ENCODE measurements at places on chromosomes 5 and 9.

DNA sequence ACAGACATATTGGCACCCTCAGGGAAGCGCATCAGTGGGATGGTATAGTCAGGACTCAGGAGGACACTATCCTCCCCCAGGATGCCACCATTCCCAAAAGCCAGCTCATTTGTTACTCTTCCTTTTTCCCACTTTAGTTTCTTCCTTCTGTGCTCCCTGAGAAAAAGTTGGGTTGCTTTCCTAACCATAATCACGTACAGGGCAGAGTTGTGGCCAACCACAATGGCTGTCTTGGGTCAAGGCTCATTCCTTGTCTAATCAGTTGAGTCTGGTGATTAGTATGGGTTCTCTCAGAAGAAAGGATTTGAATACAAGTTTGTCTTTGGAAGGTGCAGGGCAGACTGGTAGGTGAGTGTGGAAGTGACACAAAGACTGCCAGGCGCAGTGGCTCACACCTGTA, 26.6 kb upstream of the ATP6V1G1 start:
- no peak for DNase-seq

DNA sequence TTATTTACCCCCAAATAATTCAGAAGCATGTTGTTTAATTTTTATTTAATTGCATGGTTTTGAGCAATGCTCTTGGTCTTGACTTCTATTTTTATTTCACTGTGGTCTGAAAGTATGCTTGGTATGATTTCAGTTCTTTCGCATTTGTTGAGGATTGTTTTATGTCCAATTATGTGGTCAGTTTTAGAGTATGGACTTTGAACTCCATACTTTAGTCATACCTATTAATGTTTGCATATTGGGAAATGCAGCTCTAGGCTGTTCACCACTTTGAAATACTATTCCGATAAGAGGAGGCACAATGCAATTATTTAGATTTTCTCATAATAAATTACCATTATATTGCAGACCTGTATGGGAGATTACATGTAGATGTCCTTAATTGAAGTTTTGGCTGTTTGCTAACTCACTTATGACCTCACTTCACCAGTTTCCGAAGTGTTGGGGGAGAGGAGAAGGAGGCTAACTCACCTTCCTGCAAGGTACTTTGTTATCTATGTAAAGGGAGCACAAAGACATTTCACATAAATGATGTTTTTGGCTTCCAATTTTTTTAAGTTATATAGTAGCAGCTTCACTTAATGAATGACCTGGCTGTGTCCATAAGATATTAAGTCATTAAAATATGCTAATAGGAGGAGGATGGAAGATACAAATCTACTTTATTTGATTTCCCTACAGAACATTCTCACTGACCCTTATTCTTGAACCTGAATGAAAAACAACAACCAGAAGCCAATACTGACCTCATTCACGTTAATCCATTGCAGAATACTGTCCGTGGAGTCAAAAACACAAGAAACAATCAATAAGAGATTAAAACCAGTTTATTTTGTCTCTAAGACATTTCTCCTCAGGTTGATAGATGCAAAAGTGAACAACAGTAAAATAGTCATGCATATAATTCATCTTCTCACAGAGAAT, 970.3 kb upstream of the ARRDC3 start:
- no peak for DNase-seq

GRCh38 chr5:134171972-134172371, 4.8 kb downstream of the SKP1 start:
- no peak for DNase-seq

DNA sequence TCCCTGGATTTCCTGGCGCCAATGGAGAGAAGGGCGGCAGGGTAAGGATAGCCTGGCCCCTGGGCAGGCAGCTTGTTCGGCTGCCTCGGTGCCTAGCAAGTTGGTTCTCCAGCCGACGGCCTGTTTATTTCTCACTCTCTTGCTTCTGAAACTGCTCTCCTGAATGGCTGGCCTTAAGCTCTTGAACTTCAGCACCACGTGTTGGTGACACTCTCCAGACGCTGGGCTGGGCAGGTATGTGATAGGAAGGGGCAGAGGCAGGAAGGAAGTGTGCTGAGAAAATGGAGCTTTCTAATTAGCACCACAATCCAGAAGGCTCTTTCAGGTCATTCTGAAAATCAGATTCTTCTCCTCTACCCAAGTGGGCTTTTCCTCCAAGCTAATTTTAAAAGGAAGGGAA, 91.4 kb upstream of the FCN2 start:
- no peak for DNase-seq

GRCh38 chr5:72486371-72486770, 20.8 kb downstream of the ZNF366 start:
- DNase-seq, result no peak

DNA sequence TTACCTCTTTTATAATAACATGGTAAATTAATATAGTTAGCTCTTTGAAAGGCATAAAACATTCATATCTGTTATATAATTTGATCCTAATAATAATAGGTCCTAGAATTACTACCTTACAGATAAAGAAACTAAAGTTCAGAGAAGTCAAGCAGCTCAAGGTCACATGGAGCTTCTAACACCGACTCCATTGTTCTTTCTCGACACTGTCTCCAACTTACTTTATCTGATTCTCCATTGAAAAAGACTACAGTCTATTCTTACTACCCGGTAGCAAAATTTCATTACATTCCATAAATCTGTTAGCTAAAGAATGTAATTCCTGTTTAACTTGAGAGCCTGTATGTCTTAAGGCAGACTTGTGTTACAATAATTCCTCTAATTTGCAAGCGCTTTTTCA, 96.3 kb upstream of the TMEM161B start:
- no peak for DNase-seq

DNA sequence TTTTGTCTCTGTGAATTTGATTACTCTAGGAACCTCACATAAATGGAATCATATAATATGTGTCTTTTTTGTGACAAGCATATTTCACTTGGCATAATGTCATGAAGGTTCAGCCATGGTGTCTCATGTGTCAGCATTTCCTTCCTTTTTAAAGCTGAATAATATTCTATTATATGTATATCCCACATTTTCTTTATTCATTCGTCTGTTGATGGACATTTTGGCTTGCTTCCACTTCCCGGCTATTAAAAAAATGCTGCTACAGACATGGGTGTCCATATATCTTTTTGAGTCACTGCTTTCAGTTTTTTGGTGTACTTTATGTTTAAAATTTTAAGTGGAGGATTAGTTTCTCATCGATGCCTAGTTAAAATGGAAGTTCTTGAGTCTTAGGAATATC, 59.8 kb upstream of the C5orf63 start:
- DNase-seq, result no peak

Measured in mesothelial cell of epicardium (in vitro differentiated cells).